ENCODE measurements at places on chromosomes 6 and 20. TPM values are rescaled to one million over a fixed set of nuclear protein-coding genes. Genes with fewer than 3 reads are reported as not detected.

The SERINC3 gene
- polyA plus RNA-seq = 41.3 TPM

The KHDRBS2 gene
- 0.16 TPM for polyA plus RNA-seq

The KIAA1755 gene
- polyA plus RNA-seq = 11.1 TPM

The MATN4 gene
- polyA plus RNA-seq = 0.87 TPM

The C20orf204 gene
- polyA plus RNA-seq = 1.3 TPM

The IL20RA gene
- 21.4 TPM for polyA plus RNA-seq

The SNAP91 gene
- 1.4 TPM for polyA plus RNA-seq

The PAX1 gene
- polyA plus RNA-seq = 0.83 TPM

The MCCD1 gene
- not detected for polyA plus RNA-seq

- DNase-seq = no peak
Observed at GRCh38 chr6:41000248-41000647, 38.8 kb downstream of the UNC5CL start.

GRCh38 chr6:6943421-6943820 lies 164.3 kb upstream of the RREB1 start:
- DNase-seq = no peak

DNA sequence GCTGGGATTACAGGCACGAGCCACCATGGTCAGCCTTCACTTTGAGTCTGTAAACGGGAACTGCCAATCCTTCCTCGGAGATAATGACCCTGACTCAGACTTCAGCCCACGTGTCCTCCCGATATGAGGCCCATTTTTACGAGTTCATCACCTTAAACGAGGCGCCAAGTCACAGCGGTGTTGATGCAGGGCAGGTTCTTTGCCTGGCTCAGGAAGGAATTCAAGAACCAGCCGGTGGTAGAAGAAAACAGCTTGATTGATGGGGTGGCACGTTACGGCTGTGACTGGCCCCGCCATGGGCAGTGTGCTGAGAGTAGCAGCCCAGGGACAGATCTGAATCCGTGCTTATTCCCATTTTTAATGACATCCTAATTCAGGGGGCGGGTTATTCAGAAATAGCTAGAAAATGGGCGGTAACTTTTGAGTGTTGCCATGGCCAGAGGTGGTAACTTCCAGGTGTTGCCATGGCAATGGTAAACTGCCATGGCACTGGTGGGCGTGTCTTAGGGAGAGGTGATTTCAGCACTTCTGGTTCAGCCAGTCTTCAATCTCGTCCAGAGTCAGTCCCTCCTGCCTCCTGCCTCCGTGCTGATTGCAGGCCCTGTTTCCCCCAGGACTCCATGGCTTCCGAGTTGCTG lies 9.1 kb upstream of the MAP1LC3A start:
- no peak for DNase-seq

GRCh38 chr6:23656255-23657194 lies 469.5 kb upstream of the NRSN1 start:
- DNase-seq = no peak

GRCh38 chr6:63821442-63821841 lies 185.8 kb downstream of the PHF3 start:
- DNase-seq = no peak

- DNase-seq = no peak
Observed at GRCh38 chr20:61922411-61922810, 143.3 kb downstream of the TAF4 start.

- no peak for DNase-seq
Observed at GRCh38 chr20:11364736-11365135, 553.0 kb upstream of the BTBD3 start.

DNA sequence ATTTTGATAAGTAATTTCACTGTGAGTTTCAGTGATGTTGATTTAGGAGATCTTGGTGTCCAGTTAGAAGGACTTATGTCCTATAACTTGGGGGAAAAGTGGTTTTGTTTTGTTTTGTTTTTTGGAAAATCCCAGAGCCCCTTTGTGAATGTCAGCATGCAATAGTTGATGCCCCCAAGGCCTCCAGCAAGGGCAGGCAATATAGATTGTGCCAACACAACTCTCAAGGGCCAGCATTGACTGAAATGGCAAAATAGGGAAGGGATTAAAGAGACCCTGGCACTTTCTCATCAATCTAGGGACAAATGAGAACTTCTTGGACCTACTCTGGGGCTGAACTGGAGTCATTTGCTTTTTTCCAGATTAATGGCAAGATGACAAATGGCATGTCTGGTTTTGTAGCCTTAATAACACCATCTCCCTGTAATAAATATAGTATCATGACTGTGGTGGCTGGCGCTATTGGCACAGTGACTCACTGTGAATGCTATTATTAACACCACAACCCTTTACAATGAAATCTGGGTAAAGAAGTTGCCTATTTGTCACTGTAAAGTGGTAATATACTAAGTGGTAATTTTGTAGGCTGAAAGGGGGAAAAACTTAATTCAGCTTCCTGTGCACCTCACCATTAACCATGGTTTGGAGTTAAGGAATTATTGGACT lies 51.8 kb downstream of the ABRACL start:
- no peak for DNase-seq

GRCh38 chr6:19998541-19998940 lies 161.4 kb downstream of the ID4 start:
- no peak for DNase-seq

DNA sequence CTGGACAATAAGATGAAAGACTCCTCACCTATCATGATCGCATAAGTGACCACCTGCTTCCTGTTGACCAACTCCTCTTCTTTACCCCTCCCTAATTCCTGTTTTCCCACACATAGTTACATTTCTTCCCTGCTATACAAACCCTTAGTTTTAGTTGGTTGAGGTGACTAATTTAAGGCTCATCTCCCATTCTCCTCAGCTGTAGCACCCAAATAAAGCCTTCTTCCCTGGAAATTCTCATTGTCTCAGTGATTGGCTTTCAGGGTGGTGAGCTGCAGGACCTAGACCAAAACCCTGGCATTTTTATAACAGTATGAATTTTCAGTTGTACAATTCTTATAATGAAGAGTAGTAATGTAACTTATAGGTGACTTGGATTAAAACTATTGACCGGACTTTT lies 2.1 kb downstream of the FKBP1C start:
- DNase-seq = no peak

DNA sequence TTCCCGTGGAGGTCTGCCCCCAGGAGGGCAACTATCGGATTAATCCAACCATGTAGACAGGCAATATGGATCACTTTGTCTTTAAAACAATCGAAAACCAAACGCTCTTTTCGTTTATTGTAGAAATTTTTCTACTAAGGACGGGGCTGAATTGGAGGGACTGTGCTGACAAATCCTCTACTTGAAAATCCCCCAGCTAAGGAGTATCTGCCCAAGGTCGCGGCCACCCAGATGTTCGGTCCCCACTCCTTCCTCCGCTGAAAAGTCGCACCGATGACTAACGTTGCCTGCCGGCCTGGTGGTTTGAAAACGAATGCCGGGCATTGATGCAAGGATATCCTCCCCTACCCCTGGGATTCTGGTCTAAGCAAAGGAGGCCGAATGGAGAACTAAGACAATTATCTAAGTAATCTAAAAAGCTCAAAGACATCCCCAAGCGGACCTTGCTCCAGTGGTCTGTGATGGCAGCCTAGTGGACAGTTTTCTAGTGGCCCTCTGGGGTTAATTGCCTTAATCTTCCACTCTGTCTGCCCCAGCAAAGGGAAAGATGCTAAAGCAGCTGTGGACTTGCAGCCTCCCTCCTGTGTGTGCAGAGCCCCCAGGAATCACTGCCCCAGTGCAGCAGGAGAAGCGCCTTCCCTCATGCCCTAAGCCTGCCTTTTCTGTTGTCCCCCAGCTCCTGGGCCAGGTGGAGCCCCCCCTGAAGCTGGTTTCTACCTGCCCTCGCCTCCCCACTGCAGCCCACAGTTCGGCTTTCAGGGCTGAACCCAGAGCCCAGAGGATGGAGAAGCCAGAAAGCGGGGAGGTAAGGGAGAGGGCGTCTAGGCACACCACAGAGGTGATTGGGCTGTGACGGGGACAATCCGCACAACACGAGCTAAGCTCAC lies 3.6 kb upstream of the FOXC1 start:
- DNase-seq = no peak

GRCh38 chr6:25601800-25602673 lies 50.0 kb upstream of the SCGN start:
- peak; percentile 70 for DNase-seq

- peak; percentile 31 for DNase-seq
Observed at GRCh38 chr20:33653900-33654596, 8.1 kb upstream of the C20orf144 start.

GRCh38 chr6:33714385-33715040 lies 3.0 kb upstream of the UQCC2 start:
- no peak for DNase-seq

DNA sequence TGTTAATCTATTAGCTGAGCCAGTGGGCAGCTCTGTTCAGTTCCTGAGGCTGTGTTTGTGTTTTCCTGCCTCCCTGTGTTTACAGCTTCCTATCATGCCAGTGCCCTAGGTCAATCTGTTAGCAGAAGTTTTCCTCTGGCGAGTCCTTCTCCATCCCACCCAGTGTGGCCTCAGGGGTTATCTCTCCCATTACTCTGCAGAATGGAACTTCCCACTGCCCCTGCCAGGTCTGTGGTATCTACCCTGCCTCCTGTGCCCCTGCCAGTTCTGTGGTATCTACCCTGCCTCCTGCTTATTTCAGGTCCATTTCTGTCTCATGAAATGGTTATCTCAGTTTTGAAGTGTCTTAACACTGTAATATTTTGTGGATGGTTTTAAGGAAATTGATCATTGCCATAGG lies 63.1 kb downstream of the SLX4IP start:
- no peak for DNase-seq

- DNase-seq = no peak
Observed at GRCh38 chr6:167422934-167423333, 98.0 kb downstream of the TTLL2 start.

- no peak for DNase-seq
Observed at GRCh38 chr20:62831854-62832211, 15.0 kb downstream of the COL9A3 start.

- no peak for DNase-seq
Observed at GRCh38 chr6:106421496-106421895, 61.0 kb downstream of the CRYBG1 start.

DNA sequence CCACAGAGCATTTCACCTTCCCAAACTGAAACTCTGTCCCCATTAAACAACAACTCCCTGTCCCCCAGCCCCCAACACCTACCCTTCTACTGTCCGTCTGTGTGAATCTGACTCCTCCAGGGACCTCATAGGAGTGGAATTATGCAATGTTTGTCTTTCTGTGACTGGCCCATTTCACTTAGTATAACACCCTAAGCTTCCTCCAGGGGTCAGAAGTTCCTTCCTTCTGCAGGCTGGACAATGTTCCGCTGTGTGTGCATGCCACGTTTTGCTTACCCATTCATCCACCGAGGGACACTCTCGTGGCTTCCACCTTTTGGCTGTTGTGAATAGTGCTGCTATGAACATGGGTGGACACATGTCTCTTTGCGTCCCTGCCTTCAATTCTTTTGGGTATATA lies 37.6 kb upstream of the MPC1 start:
- peak; percentile 53 for DNase-seq

DNA sequence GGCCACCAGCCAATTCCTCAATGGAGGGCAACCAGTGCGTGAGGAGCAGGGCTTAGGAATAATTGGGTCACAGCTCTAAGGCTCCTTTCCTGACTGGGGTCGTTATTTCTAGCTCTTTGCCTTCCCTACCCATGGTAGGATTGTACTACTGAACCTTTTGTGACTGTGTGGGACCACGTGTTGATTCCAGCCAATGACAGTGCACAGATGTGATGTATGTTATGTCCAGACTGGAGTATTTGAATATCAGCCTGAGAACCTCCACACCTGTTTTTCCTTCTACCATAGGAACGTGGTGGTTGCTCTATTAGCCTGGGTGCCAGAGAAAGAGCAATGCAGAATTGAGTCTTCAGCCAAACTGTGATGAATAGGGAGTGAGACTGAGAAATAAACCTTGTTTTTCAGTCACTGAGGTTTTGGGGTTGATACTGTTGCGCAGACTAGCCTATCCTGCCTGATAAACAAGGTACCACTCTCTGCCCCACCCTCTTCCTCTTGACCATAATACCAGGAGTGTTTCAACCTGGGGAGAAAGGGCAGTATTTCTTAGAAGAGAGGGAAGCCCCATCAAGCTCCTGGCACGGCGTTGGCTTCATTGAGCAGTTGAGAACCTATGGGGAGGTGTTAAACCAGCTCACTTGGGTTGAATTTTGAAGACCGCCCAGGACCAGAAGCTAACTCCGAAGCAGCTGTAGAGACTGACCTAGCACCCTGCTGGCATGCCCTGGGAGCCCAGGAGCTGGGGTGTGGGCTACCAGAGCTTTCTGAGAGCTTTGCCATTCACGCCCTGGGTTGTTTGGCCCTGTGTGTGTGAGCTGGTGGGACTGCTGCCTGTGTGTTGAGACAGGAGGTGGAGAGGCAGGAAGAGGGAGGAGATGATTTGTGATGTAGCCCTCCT lies 105.5 kb upstream of the BACH2 start:
- DNase-seq = no peak

- DNase-seq = no peak
Observed at GRCh38 chr20:58147628-58148370, 80.7 kb downstream of the ANKRD60 start.

GRCh38 chr20:24789877-24790276 lies 159.2 kb upstream of the CST7 start:
- DNase-seq = no peak

DNA sequence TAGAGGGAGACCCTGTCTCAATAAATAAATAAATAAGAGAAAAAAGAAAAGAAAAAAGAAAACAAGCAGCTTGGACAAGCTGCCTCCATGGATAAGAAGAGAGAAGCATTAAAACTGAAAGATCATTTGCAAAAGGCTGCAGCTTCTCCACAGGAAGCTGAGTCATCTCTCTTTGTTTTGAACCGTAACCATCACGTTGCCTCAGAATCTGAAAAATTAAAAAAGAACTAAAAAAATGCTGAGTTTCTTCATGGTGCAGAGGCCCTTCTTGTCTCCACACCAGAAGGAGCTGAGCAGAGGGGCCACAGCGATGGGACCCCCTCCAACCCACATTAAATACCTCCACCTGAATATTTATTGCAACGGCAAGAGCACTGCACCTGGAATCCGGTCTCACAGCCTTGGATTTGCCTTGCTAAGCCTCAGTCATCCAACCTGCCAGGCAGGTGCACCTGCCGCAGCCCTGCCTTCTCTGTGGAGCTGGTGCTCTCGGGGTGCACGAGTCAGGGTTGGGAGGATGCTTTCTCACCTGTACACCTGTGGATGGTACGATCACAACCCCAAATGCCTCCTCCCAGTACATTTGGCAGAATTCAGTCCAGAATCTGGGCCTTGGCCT lies 28.1 kb downstream of the TOX2 start:
- DNase-seq = peak; percentile 58

GRCh38 chr6:112181130-112181529 lies 73.2 kb downstream of the LAMA4 start:
- no peak for DNase-seq

- DNase-seq = no peak
Observed at GRCh38 chr6:138920906-138921305, 67.1 kb downstream of the REPS1 start.

DNA sequence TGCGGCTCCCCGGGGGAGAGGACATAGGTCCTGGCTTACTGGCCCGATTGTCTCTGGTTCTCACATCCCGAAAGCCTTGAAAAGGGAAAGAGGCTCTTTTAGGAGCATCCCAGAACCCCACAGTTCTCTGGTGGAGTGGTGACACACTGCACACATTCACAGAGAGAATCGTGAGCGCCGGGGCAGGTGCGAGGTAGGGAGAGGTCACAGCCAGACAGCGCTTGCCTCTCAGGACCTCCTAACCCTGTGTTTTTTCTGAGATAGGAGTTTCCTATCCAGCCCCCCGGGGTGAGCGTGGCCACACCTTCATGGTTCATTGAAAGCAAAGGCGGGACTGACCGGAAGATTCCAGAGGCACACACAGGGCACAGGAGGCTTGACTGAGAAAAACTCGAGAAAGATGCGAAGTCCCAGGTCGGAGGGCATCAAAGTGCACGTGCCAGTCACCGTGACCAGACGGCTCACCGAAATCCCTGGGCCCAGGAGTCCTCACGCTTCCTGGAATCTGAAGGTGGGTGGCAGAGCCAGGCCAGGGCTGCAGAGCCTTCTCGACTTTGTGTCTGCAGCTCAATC lies 46.5 kb upstream of the FRMD1 start:
- DNase-seq = no peak

All from muscle of leg (tissue), 16 donors.